Renal cortex interstitium (tissue), 15 donors: ENCODE measurements at places on chromosomes 6 and 20. TPM values are rescaled to one million over a fixed set of nuclear protein-coding genes. Genes with fewer than 3 reads are reported as not detected.

- no peak for DNase-seq
These were observed 73.4 kb downstream of the ELOVL2 start for GRCh38 chr6:10970731-10971130.

DNA sequence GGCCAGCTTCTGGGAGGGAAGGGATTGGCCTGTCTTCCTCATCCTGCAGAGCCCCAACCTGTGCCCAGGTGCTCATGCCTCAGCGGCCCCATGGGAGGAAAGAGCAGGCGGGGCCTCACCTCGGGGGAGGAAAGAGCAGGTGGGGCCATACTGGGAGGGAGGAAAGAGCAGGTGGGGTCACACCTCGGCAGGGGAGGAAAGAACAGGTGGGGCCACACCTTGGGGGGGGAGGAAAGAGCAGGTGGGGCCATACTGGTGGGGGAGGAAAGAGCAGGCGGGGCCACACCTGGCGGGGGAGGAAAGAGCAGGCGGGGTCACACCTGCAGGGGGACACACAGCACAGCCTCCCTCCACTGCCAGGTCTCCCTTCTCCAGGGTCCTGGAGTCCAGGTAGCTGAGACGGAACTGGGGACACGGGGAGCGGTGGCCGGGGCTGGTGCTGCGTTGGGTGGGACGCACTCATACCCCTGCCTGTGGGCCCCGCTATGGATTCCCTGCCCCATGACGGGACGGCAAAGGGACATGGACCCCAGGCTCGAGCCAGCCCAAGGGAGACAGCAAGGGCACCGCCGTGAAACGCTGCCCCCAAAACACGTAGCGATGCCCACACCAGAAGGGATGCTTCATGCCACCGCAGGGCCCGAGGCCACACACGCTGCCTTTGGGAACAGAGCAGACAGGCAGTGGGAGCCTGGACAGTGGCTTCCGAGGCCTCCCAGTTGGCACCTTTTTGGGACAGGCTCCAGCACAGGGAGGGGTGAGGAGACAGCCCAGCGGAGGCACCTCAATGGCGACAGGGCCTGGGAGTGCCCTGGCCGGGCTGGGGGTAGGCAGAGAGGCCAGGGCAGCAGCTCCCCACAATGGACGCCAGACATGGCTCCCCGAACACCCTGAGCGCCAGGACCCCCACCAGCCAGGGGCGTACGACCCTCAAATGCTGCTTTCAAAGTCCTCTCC is 43.3 kb upstream of the CHRNA4 start:
- DNase-seq, result no peak

GRCh38 chr20:61659246-61659993 is 406.3 kb downstream of the TAF4 start:
- DNase-seq, result no peak

GRCh38 chr6:6654599-6655575 is 66.4 kb downstream of the LY86 start:
- DNase-seq, result no peak

DNA sequence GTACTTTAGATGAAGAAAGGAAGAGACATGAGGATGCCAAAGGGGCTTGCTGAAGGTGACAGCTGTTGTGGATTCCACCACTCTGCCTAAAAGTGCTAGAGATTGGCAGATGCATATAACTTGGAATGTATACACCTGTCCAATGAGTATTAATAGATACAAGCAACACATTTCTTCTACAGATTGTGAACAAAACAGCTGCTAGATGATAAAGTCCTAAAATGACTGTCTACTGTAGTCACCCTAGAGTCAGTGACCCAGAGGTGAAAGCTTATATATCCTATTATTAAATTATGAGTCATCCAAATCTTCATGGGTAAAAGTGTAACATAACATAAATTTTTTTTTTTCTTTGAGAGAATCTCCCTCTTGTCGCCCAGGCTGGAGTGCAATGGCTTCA is 5.2 kb downstream of the RNF217 start:
- DNase-seq, result no peak

DNA sequence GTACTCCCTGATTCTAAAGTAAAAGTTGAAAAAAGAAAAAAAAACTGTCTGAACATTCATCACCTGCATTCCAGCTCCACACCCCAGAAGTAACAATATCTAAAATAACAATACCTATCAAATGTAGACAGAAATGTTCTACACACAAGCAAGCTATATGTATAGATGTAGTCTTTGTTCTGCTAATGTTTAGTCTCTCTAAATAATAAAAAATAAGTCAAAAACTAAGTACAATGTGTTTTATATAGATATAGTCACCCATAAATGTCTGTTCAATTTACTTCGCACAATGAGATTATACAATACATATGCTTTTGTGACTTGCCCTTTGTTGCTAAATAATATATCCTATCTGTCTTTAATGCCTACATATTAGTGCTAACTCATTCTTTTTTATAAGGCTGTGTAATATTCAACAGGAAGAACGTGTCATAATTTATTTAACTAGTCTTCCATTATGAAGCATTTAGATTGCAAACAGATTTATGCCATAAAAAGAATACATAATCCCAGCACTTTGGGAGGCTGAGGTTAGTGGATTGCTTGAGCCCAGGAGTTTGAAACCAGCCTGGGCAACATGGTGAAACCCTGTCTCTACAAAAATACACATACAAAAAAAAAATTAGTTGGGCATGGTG is 216.2 kb upstream of the ZNF217 start:
- no peak for DNase-seq

DNA sequence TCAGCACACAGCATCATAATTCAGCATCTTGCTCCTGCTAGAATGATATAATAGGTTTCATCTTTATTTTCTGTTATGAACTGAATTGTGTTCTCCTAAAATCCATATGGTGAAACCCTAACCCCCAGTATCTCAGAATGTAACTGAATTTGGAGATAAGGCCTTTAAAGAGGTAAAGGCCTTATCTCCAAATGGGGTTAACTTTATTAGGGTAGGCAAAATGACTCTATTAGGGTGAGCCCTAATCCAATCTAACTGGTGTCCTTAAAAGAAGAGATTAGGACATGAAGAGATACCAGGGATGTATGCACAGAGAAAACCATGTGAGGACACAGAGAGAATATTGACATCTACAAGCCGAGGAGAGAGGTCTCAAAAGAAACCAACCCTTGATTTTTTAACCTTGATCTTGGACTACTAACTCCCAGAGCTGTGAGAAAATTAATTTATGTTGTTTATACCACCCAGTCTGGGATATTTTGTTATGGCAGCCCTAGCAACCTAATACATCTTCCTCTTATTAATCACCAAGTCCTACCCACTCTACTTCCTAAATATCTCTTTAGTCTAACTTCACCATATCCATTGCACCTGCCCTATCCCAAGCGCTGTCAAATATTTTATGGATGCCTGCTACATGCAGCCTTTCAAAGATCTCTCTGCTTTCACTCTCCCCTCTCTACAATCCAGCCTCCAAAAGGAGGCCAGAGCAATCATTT is 8.5 kb upstream of the MRS2 start:
- no peak for DNase-seq

GRCh38 chr6:138654715-138655634 is 118.6 kb upstream of the CCDC28A start:
- DNase-seq, result no peak

- no peak for DNase-seq
These were observed 197.0 kb downstream of the DLL1 start for GRCh38 chr6:170093658-170094596.

- no peak for DNase-seq
These were observed 476.2 kb downstream of the ADGRB3 start for GRCh38 chr6:69111301-69111700.

GRCh38 chr20:39778847-39779604 is 816.9 kb downstream of the DHX35 start:
- DNase-seq, result no peak

DNA sequence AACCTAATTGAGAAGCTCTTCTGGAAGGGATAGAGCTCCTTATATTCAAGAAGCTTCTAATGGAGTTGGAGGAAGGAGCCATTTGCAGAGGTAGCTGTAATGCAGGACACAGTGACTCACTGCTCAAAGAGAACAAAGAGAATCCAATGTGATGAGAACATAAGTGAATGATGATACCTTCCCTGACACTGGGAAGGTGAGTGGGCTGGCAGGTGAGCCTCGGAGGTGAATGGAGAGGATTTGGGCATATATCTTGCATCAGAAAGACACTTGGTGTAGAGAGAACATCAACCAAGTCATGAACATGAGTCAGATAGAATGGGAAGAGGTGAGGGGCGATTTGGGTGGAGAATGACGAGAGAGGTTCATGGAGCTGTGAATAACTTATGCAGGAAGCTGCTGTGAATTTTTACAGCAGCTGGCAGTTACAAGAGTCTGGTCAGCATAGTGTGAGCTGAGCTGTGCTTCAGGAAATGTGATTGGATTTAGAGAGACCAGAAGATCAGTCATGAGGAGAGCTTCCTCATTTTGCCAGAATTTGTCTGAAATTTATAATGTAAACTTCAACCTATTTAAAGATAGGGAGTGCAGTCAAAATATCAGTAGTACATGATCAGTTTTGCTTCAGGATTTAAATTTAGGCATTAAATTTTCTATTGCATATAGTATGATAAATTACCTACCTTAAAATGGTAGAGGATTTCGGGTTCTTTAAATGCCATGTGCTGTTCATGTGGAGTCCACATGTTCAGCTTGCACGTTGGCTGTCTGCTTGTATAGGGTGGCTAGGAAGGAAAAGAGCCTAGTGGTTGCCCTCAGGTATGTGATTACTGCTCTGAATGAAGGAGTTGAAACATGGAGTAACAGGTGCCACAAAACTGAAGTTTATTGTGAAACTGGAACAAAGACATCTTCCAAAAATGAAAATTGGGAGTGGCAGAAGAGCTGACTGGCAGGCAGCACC is 59.2 kb upstream of the KIF25 start:
- DNase-seq, result no peak

DNA sequence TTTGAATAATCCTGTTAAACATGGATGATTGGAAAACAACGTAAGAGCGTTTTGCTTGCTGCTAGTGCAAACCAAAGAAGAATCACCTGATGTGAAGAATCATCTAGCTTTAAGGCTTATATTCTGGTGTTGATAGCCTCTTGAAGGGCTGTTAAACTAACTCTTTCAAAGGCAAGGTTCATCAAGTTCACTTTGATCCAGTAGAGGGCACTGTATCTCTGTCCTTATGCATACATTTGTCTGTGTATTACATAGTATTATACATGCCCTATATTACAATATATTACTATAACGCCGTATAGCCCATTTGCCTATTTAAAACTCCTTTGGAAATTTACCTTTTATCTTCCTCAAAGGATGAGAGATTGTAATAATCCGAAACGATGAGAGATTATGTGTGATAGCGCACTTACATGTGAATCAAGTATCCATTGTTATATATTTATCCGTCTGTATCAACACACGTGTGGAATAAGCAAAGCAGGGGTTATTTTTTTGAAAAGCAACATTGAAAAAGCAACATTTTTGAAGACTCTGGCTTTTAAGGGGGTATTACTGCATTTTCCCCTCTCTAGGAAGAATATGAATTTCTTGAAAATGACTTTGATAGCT is 50.8 kb upstream of the NRN1 start:
- peak; percentile 54 for DNase-seq

DNA sequence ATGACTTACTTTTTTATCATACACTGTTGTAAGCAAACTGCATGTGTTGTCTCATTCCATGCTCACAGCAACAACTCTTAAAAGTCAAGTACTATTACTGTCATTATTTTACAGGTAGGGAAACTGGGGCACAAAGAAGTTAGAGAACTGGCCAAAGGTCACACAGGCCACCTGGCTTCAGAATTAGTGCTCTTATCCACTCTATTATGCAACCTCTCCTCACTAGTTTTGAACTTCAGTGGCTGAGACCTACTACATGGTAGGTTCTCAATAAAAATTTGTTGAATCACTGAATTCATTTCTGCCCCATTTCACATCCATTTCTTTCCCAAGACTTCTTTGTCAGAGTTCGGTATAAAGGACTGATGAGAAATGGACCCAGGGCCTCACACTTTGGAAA is 2.3 kb upstream of the BTN3A3 start:
- no peak for DNase-seq

DNA sequence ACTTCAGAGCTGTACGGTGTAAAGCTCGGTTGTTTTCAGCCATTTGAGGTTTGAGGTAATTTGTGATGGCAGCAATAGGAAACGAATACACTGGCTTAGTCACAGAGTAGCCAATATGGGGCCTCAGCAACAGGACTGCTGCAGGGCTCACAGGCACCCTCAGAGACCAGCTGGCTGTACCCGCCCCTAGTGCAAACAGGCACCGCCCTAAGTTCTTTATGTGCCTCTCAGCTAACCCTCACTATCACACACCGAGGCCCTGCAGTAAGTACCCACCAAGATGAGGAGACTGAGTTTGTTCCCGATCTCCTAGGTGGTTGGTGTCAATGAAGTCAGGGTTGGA is 11.2 kb upstream of the SERPINB9 start:
- no peak for DNase-seq

GRCh38 chr20:20594171-20594530 is 118.3 kb downstream of the RALGAPA2 start:
- DNase-seq, result peak; percentile 9

- DNase-seq, result no peak
These were observed 71.4 kb upstream of the PREP start for GRCh38 chr6:105474234-105474633.

DNA sequence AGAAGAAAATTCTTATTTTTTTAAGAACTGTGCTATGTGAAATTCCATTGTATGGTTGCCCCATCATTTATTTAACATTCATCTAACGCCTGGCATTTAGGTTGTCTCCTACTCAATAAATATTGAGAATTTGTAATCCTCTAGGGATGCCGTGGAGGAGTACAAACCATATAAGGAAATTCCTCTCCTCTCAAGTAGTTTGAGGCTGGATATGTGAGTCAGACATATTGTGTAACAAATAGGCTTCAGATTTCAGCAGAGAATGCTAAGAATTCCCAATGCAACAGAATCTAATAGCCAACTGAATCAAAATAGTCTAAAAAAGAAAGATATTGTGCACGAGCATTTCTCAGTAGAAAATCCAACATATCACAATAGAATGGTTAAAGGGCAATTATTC is 174.7 kb downstream of the OTOR start:
- no peak for DNase-seq

- no peak for DNase-seq
These were observed 497.8 kb downstream of the PREX1 start for GRCh38 chr20:48329676-48330664.

TP53TG5 gene
- polyA plus RNA-seq, result 1.0 TPM

SYCP2L gene
- 3.4 TPM for polyA plus RNA-seq

C6orf141 gene
- polyA plus RNA-seq, result 1.3 TPM

GSTA1 gene
- polyA plus RNA-seq, result 1.2 TPM

UNC93A gene
- polyA plus RNA-seq, result 14.3 TPM

CST2 gene
- 0.14 TPM for polyA plus RNA-seq

NDUFAF4 gene
- 29.9 TPM for polyA plus RNA-seq

ENPP5 gene
- polyA plus RNA-seq, result 14.0 TPM

PTCHD4 gene
- 2.0 TPM for polyA plus RNA-seq

CTCFL gene
- 2.7 TPM for polyA plus RNA-seq

NKX2-2 gene
- polyA plus RNA-seq, result not detected
